ENCODE measurements at places on chromosomes 4 and X.

- DNase-seq, result no peak
These were observed 35.1 kb downstream of the PSAPL1 start for GRCh38 chr4:7399440-7400234.

DNA sequence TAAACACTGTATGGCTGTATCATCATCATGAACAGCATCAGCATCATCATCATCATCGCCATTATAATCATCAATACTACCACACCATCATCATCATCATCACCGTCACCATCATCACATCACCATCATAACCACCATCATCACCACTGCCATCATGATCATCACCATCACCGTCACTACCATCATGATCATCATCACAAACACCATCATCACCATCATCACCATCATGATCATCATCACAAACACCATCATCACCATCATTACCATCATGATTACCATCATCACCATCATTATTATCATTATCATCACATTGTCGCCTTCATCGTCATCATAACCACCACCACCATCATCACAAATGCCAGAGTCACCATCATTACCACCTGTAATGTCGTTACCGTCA lies 1196.9 kb downstream of the NLGN4X start:
- no peak for DNase-seq

- DNase-seq, result no peak
These were observed 1.9 kb downstream of the TMEM164 start for GRCh38 chrX:110004731-110005369.

DNA sequence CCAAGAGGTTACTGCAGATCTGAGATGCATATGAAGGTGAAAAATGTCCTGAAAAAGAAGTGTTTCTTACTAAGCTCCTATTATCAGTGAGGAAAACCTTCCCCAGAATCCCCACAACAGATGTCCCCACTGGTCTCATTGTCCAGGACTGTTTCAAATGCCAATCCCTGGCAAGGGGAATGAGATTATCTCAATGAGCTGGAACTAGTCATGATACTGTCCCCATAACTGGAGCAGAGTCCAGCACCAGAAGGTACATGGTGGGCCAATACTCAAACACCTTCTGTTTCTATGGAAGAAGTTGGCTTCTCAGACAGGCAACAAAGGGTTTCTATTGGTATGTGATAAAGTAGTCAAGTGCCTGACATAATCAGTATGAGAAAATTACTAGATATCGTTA lies 221.1 kb upstream of the TLL1 start:
- no peak for DNase-seq

All from activated CD8-positive, alpha-beta memory T cell treated with anti-CD3 and anti-CD28 coated beads for 4 hours (primary cell).